ENCODE measurements at places on chromosomes 4 and X. TPM values are rescaled to one million over a fixed set of nuclear protein-coding genes. Genes with fewer than 3 reads are reported as not detected.
A peak's percentile ranks its signal among the peaks of the same experiment; 100 is the strongest.

Gene TRIML1
- not detected for total RNA-seq

Gene TCEAL5
- total RNA-seq = not detected

Gene SLC6A14
- total RNA-seq = 0.51 TPM

Gene ITM2A
- 1.5 TPM for total RNA-seq

Gene ADH1B
- total RNA-seq = 0.29 TPM

Gene HSPA4L
- total RNA-seq = 3.5 TPM

Gene RAB40AL
- total RNA-seq = 1.1 TPM

Gene FAM47A
- total RNA-seq = not detected

Gene LANCL3
- total RNA-seq = 0.24 TPM

- no peaks in the 10 kb centered on the region for H3K4me1 ChIP-seq
- H3K27me3 ChIP-seq = no peaks in the 10 kb centered on the region
- H3K27ac ChIP-seq = no peak overlapping the region
- no peak overlapping the region for H3K4me3 ChIP-seq
These were observed 77.5 kb downstream of the MSN start for GRCh38 chrX:65744965-65745364.

DNA sequence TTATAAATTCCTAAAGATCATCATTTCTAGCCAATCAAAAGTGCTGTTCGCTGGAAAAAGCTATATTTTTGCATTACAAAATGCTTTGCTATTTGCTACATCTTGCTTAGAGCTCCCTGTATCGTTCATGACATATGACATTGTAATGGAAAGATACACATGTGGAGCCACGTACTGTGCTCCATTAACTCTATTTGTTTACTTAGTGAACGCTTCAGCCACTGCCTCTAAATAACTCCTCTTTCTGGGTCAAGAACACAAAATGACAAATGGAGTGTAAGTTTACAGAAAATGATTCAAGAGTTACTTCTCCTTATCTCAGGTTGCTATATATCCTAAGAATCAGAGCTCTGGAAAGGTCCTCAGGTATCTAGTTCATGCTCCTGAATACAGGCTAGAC lies 329.1 kb upstream of the SMIM31 start:
- H3K27me3 ChIP-seq = no peaks in the 10 kb centered on the region
- no peak for DNase-seq
- H3K4me1 ChIP-seq = no peaks in the 10 kb centered on the region
- no peak overlapping the region for H3K27ac ChIP-seq
- H3K4me3 ChIP-seq = no peak overlapping the region
- no peaks in the 10 kb centered on the region for H3K36me3 ChIP-seq

DNA sequence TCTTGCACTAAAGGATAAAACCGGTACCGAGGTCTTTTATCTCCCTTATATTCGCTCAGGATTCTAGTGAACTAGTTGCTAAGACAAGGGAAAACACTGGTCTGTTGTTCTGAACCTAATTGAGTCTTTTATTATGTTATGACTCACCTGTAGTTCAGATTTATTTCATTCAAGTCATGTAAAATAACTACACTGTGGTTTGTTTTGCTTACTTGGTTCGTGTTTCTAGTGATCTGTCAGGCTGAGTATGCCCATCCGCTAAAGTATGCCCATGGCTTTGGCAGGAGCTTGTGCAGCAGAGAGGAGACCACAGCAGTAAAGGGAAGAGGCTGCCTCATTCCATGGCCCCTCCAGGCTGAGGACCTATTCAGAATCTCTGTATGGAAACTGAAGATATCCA lies 126.1 kb downstream of the AFF1 start:
- H3K36me3 ChIP-seq = peaks cover 19% of the 10 kb centered on the region
- peaks cover 25% of the 10 kb centered on the region for H3K4me1 ChIP-seq
- no peak overlapping the region for H3K4me3 ChIP-seq
- H3K27ac ChIP-seq = peak overlapping the region; percentile 0

- no peaks in the 10 kb centered on the region for H3K4me1 ChIP-seq
- no peak overlapping the region for H3K4me3 ChIP-seq
- no peaks in the 10 kb centered on the region for H3K27me3 ChIP-seq
- no peak for DNase-seq
- no peaks in the 10 kb centered on the region for H3K36me3 ChIP-seq
These were observed 295.8 kb downstream of the GBA3 start for GRCh38 chr4:22988526-22988925.

DNA sequence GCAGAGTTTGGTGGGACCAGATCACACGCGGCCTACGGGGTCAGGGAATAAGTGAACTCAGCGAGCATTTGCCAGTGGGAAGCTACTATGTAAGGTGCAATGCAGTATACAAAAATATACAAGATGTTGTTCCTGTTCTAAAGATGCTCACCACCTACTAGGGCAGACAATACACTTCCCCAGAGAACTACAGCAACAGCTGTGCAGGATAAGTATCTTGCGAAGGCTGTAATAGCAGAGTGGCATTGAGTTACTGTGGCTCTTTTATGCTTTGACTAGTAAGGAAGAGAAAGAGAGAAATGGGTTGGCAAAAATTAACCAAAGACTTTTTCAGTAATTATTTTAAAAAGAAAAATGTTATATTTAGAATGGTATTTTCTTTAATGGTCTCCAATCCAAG lies 61.2 kb downstream of the CDS1 start:
- H3K27me3 ChIP-seq = no peaks in the 10 kb centered on the region
- no peak overlapping the region for H3K27ac ChIP-seq
- DNase-seq = no peak
- no peak overlapping the region for H3K4me3 ChIP-seq
- H3K36me3 ChIP-seq = peaks cover 14% of the 10 kb centered on the region
- peaks cover 15% of the 10 kb centered on the region for H3K4me1 ChIP-seq

DNA sequence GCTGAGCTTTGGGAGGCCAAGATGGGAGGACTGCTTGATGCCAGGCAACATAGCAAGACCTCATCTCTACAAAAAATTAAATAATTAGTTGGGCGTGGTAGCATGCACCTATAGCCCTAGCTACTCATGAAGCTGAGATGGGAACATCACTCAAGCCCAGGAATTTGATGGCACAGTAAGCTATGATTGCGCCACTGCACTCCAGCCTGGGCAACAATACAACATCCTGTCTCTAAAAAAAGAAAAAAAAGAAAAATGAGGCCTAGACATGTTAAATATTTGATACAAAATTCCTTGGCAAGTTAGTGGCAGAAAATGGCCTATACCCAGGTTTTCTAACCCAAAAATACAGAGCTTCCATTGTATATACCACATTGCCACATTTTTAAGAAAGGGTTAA lies 88.1 kb upstream of the MAB21L2 start:
- peaks cover 6% of the 10 kb centered on the region for H3K4me1 ChIP-seq
- no peak overlapping the region for H3K4me3 ChIP-seq
- H3K27ac ChIP-seq = no peak overlapping the region
- no peak for DNase-seq
- no peaks in the 10 kb centered on the region for H3K27me3 ChIP-seq

DNA sequence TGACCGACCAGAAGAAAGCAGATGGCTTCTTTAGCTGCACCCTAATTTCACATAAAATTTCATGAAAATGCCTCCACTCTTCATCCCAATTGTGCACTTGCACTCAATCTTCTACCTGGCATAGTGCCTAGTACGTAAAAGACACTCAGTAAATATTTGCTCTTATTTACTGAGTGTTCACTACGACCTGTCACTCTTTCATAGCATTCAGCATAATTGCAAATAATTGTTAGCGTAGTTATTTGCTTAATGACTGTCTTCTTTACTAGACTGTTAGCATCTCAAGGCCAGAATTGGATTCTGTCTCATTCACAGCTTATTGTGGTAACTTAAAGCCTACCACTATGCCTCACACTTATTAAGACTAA lies 130.2 kb downstream of the ENOX2 start:
- H3K36me3 ChIP-seq = no peaks in the 10 kb centered on the region
- H3K4me1 ChIP-seq = peaks cover 7% of the 10 kb centered on the region
- no peak for DNase-seq
- no peak overlapping the region for H3K4me3 ChIP-seq
- H3K27me3 ChIP-seq = no peaks in the 10 kb centered on the region
- H3K27ac ChIP-seq = no peak overlapping the region

DNA sequence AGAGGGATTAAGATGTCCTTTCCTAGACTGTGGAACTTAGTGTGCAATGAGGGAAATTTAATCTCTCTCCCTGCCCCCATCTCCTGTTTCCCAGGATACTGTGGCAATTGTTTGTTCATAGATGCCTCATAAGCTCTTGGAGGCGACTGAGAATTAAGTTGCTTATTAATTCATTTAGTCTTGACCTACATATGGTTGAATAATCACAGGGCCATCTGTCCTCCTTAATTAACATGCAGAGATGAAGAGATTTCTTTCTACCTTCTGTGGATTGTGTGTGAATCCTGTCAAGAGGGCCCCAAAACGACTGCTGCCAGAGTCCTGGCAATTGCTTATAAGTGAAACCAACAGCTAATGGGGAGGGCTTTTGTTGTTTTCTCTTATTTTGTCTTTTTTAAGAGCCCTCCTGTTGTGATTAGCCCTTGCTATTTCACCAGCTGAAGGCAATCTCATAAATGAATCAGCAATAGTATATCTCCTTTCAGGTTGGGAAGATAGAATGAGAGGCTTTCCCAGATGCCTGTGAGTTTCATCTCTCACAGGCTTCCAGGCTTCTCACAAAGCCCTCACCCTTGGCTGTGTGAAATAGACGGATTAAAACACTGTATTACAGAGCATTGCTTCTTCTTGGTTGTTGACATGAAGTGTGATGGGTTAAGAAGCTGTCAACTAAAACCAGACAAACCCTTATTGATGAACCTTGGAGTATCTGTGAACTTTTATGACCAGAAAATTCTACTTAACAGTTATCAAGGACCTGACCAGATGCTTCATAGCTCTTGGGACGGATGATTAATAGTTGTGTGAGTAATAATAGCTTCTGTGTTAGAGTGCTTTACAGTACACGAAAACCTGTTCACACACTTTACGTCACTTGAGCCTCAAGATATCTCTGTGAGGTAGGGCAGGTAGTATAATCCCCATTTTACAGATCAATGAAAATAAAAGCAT lies 58.5 kb downstream of the PGRMC2 start:
- no peak for DNase-seq
- H3K4me1 ChIP-seq = peaks cover 17% of the 10 kb centered on the region
- H3K4me3 ChIP-seq = no peak overlapping the region
- no peaks in the 10 kb centered on the region for H3K27me3 ChIP-seq
- no peaks in the 10 kb centered on the region for H3K36me3 ChIP-seq

DNA sequence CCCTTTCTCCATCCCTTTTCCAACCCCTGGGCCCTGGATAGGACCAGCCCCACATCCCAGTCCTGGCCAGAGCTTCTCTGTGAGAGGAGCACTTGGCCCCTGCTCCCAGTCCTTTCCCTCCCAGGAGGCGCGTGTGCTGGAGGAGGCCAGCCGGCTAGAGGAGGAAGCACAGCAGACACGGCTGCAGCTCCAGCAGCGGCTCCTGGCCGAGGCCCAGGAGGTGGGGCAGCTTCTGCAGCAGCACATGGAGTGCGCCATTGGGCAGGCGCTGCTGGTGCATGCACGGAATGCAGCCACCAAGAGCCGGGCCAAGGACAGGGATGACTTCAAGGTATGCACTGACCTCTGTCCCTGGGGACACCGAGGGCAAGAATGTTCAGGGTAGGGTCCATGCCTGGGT lies 87.5 kb downstream of the EVC start:
- H3K4me3 ChIP-seq = no peak overlapping the region
- no peak overlapping the region for H3K27ac ChIP-seq
- H3K36me3 ChIP-seq = peaks cover 16% of the 10 kb centered on the region
- DNase-seq = no peak
- H3K4me1 ChIP-seq = no peaks in the 10 kb centered on the region
- H3K27me3 ChIP-seq = no peaks in the 10 kb centered on the region

DNA sequence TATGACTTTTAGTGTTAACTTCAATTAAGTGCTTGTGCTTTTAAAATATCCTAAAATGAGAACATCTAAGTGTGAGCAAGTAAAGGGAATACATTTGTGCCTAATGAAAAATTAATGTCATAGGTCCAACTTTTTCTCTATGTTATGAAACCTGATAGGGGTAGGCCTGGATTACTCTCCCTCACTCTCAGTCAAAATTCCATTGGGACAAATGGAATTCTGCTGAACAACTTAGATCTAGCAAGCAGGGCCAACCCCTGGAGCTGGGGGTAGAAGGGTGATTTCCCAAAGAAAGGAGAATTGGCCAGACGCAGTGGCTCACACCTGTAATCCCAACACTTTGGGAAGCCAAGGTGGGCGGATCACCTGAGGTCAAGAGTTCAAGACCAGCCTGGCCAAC lies 67.4 kb downstream of the EDNRA start:
- no peaks in the 10 kb centered on the region for H3K27me3 ChIP-seq
- DNase-seq = no peak
- H3K4me1 ChIP-seq = no peaks in the 10 kb centered on the region
- H3K27ac ChIP-seq = no peak overlapping the region
- peaks cover 4% of the 10 kb centered on the region for H3K36me3 ChIP-seq

DNA sequence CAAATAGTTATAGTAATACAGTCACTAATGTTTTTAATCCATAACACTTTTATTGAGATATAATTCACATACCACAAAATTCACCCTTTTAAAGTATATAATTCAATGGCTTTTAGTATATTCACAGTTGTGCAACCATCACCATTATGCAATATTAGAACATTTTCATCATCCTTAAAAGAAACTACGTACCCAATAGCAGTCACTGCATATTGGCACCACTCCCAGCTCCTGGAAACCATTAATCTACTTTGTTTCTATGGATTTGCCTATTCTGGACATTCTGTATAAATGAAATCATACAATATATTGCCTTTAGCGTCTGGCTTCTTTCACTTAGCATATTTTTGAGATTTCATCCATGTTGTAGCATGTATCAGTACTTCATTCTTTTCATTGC lies 99.3 kb downstream of the AMMECR1 start:
- no peak overlapping the region for H3K4me3 ChIP-seq
- peaks cover 16% of the 10 kb centered on the region for H3K4me1 ChIP-seq
- peaks cover 5% of the 10 kb centered on the region for H3K36me3 ChIP-seq
- no peak for DNase-seq
- no peaks in the 10 kb centered on the region for H3K27me3 ChIP-seq

GRCh38 chr4:114200026-114200425 lies 220.6 kb upstream of the ARSJ start:
- H3K4me3 ChIP-seq = no peak overlapping the region
- no peak overlapping the region for H3K27ac ChIP-seq
- H3K27me3 ChIP-seq = no peaks in the 10 kb centered on the region
- no peaks in the 10 kb centered on the region for H3K4me1 ChIP-seq
- no peak for DNase-seq
- no peaks in the 10 kb centered on the region for H3K36me3 ChIP-seq

GRCh38 chr4:90127706-90128345 lies 632 bp downstream of the CCSER1 start:
- peaks cover 27% of the 10 kb centered on the region for H3K27me3 ChIP-seq
- peaks cover 10% of the 10 kb centered on the region for H3K4me1 ChIP-seq
- H3K4me3 ChIP-seq = peak overlapping the region; percentile 97
- H3K27ac ChIP-seq = peak overlapping the region; percentile 95
- no peaks in the 10 kb centered on the region for H3K36me3 ChIP-seq

Measured in progenitor cell of endocrine pancreas (in vitro differentiated cells).